Immature natural killer cell (primary cell): ENCODE measurements at places on chromosomes 2 and 18.

DNA sequence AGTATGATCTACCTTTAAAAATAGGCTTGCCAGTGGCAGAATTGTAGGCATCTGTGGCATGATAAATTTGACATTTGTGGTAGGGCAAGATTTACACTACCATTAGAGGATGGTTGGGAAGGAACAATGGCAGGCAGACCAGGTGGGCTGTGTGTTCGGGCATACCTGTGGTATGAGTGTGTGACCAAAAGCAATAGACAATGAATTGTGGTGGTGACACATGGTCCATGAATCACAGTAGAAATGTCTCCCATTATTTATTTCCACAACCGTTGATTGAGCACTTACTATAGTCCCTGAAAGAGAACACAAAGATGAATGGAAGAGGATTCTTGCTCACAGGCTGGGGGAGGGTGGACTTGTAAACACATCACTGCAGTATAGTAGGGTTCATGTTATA is 29.9 kb upstream of the RUFY4 start:
- no peak overlapping the region for H3K27ac ChIP-seq
- H3K4me1 ChIP-seq, result peaks cover 18% of the 10 kb centered on the region
- H3K27me3 ChIP-seq, result peaks cover 25% of the 10 kb centered on the region
- no peak for DNase-seq

GRCh38 chr2:152350155-152350679 is 15.2 kb downstream of the FMNL2 start:
- no peak for DNase-seq
- H3K27ac ChIP-seq, result no peak overlapping the region
- H3K36me3 ChIP-seq, result no peaks in the 10 kb centered on the region
- H3K27me3 ChIP-seq, result no peaks in the 10 kb centered on the region
- H3K4me1 ChIP-seq, result no peaks in the 10 kb centered on the region

GRCh38 chr2:220887271-220887870 is 684.7 kb downstream of the EPHA4 start:
- no peaks in the 10 kb centered on the region for H3K4me1 ChIP-seq
- H3K27me3 ChIP-seq, result no peaks in the 10 kb centered on the region
- no peak overlapping the region for H3K27ac ChIP-seq
- DNase-seq, result no peak
- H3K4me3 ChIP-seq, result no peak overlapping the region
- no peaks in the 10 kb centered on the region for H3K36me3 ChIP-seq

GRCh38 chr2:194252127-194252526 is 1404.9 kb upstream of the SLC39A10 start:
- no peak for DNase-seq
- no peaks in the 10 kb centered on the region for H3K4me1 ChIP-seq
- H3K36me3 ChIP-seq, result peaks cover 4% of the 10 kb centered on the region
- H3K27me3 ChIP-seq, result no peaks in the 10 kb centered on the region
- no peak overlapping the region for H3K27ac ChIP-seq
- H3K4me3 ChIP-seq, result no peak overlapping the region

GRCh38 chr2:111983478-111984212 is 71.4 kb upstream of the TMEM87B start:
- DNase-seq, result no peak
- no peaks in the 10 kb centered on the region for H3K36me3 ChIP-seq
- H3K27ac ChIP-seq, result no peak overlapping the region
- no peaks in the 10 kb centered on the region for H3K27me3 ChIP-seq

DNA sequence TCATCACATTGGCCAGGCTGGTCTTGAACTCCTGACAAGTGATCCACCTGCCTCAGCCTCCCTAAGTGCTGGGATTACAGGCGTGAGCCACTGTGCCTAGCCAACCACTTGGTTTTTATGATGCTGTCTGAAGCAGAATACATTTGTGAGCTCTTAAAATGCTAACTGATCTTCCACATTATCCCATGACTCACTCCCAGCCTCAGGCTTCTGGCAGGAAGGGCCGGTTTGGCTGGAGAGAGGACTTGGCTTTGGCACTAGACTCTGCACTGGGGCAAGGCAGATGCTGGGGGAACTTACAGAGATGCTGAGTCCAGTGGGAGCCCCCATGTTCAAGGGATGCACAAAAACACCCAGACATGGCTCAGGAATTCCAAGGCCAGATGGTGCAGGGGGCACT is 40.5 kb upstream of the SH3BP4 start:
- H3K4me3 ChIP-seq, result no peak overlapping the region
- peaks cover 13% of the 10 kb centered on the region for H3K4me1 ChIP-seq
- H3K27ac ChIP-seq, result no peak overlapping the region
- peaks cover 3% of the 10 kb centered on the region for H3K27me3 ChIP-seq
- no peak for DNase-seq

- peaks cover 5% of the 10 kb centered on the region for H3K27me3 ChIP-seq
- H3K4me1 ChIP-seq, result peaks cover 49% of the 10 kb centered on the region
- DNase-seq, result peak; percentile 64
- H3K27ac ChIP-seq, result peak overlapping the region; percentile 98
These were observed 16.3 kb downstream of the PCBP1 start for GRCh38 chr2:70103531-70104061.

GRCh38 chr2:46837704-46838103 is 77.9 kb downstream of the MCFD2 start:
- H3K4me1 ChIP-seq, result peaks cover 6% of the 10 kb centered on the region
- no peak for DNase-seq
- no peak overlapping the region for H3K27ac ChIP-seq
- H3K4me3 ChIP-seq, result no peak overlapping the region

GRCh38 chr2:24920809-24921441 is 888 bp upstream of the ADCY3 start:
- no peak for DNase-seq
- H3K4me3 ChIP-seq, result peak overlapping the region; percentile 84
- H3K4me1 ChIP-seq, result peaks cover 29% of the 10 kb centered on the region
- peak overlapping the region; percentile 36 for H3K27ac ChIP-seq

- H3K4me3 ChIP-seq, result no peak overlapping the region
- no peak overlapping the region for H3K27ac ChIP-seq
- peaks cover 3% of the 10 kb centered on the region for H3K27me3 ChIP-seq
- H3K36me3 ChIP-seq, result no peaks in the 10 kb centered on the region
These were observed 259.1 kb downstream of the XIRP2 start for GRCh38 chr2:167147271-167147941.

- no peak overlapping the region for H3K4me3 ChIP-seq
- peaks cover 2% of the 10 kb centered on the region for H3K27me3 ChIP-seq
- H3K27ac ChIP-seq, result no peak overlapping the region
- H3K4me1 ChIP-seq, result no peaks in the 10 kb centered on the region
- H3K36me3 ChIP-seq, result no peaks in the 10 kb centered on the region
These were observed 9.7 kb upstream of the SFXN5 start for GRCh38 chr2:73081181-73081671.

- peaks cover 11% of the 10 kb centered on the region for H3K36me3 ChIP-seq
- no peaks in the 10 kb centered on the region for H3K4me1 ChIP-seq
- DNase-seq, result no peak
- H3K4me3 ChIP-seq, result no peak overlapping the region
These were observed 42.1 kb downstream of the PGAP1 start for GRCh38 chr2:196884368-196884767.

DNA sequence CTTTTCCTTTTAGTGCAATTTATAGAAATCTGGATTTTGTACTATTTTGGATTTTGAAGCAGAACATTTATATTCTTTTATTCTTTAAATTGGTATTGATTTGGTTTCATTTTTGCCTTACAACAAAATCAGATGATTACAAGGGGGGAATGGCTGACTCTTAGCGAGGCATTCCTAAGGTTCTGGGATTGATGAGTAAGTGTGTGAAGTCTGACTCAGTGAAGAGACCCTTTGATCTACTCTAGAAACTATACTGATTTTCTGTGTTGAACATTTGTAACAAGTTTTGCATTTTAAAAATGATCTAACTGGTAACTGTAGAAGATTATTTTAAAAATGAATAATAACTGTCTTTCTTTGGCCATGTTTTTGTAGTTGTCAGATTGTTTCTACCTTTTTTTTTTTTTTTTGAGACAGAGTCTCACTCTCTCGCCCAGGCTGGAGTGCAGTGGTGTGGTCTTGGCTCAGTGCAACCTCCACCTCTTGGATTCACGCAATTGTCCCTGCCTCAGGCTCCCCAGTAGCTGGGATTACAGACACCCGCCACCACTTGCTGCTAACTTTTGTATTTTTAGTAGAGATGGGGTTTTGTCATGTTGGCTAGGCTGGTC is 48.7 kb downstream of the TTC39C start:
- no peak overlapping the region for H3K4me3 ChIP-seq
- no peak overlapping the region for H3K27ac ChIP-seq
- DNase-seq, result no peak
- peaks cover 24% of the 10 kb centered on the region for H3K36me3 ChIP-seq

DNA sequence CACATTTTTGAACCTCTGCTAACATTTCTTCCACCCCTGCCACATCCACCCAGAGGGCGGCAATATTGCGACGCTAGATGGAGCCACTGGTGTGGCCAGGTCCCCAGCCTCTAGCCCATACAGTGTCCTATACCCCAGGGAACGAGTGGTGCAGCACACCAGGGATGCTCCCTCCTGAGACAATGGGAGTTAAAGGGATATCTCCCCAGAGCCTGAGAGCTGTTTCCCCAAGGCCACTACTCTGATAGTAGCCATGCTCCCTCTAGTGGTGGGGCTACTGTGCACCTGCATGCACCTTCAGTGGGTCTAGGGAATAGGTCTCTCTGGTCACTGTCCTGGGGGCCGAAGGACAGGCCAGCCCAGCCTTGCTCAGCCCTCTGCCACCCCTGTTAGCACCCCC is 336.4 kb upstream of the FSHR start:
- H3K27me3 ChIP-seq, result no peaks in the 10 kb centered on the region
- H3K4me1 ChIP-seq, result no peaks in the 10 kb centered on the region
- no peak overlapping the region for H3K4me3 ChIP-seq
- DNase-seq, result no peak
- H3K27ac ChIP-seq, result no peak overlapping the region

GRCh38 chr2:158024288-158024898 is 77.3 kb upstream of the UPP2 start:
- no peaks in the 10 kb centered on the region for H3K36me3 ChIP-seq
- peak; percentile 28 for DNase-seq
- H3K27me3 ChIP-seq, result peaks cover 2% of the 10 kb centered on the region
- H3K4me1 ChIP-seq, result no peaks in the 10 kb centered on the region
- H3K27ac ChIP-seq, result no peak overlapping the region
- no peak overlapping the region for H3K4me3 ChIP-seq

DNA sequence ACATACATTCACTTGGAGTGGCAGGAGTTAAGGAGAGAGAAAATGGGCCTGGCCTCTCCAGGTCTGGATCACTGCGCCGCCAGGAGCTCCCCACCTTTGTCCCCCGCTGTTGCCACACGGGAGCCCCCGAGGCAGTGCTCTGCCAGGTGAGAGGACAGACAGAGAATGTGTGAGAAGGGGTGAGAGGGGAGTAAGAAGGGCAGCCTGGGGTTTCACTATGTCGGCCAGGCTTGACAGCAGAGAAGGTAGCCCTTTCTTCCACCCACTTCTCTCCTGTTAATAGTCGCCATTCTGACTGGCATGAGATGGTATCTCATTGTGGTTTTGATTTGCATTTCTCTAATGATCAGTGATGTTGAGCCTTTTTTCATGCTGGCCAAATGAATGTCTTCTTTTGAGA is 26.2 kb upstream of the ARHGEF4 start:
- no peak for DNase-seq
- no peak overlapping the region for H3K27ac ChIP-seq
- H3K4me3 ChIP-seq, result no peak overlapping the region
- H3K27me3 ChIP-seq, result peaks cover 8% of the 10 kb centered on the region

DNA sequence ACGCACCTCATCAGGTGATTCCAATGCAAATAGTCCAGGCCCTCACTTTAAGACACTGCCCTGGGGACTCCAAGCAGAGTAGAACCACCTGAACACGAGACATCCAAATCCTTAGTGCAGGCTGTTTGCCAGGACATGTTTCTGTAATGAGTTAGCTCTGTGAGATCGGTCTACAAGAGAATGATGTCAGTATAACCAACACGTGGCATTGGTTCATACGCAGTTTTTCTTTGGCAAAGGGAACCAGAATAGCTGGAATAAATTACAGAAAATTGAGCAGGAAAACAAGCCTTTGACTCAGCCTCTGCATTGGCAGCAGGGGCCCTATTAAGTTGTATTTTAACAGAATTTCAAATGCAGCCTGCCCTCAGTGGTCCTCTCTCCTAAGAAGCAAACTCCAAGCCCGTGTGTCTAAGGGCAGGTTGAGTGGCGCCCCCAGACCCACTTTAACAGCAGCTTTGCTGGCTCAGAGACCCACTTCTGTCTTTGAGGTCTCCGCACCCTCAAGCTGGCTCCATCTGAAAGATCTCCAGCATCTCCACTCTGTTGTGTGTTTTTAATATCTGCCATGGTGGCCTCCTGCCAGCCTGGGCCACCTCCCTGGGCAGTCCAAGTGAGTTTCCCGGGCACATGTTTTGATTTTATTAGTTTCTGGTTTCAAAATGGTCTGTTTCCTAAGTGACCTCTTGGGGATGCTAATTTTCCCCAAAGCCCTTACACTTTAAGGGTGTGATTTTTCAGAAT is 61.3 kb downstream of the ALPK2 start:
- H3K36me3 ChIP-seq, result no peaks in the 10 kb centered on the region
- no peak overlapping the region for H3K27ac ChIP-seq
- no peak overlapping the region for H3K4me3 ChIP-seq
- DNase-seq, result no peak
- no peaks in the 10 kb centered on the region for H3K4me1 ChIP-seq

DNA sequence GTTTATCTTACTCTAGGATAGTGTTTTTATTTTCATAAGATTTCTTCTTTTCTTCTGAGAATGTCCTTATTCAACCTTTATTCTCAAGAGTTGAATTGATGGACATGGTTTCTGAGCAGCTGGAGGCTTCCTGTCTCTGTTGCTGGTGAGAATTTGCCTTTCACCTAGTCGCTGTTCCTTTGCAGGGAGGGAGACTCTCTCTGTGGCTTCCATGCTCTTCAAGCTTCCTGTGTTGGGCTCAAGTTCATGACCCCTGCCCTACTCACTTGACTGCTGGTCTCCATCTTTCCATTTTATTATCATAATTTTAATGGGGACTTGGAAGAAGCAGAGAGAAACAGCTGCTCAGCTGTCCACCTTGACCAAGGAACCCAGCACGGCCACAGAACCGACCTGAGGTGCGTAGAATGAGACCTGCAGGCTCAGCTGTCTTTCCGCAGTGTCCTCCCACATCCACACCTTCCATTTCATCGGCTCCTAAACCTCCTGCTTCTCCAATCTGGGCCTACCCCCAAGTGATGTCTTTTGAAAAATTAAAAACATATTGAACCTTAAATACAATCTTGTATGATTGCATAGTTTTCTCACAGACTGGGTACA is 24.2 kb downstream of the TMEM18 start:
- peaks cover 53% of the 10 kb centered on the region for H3K4me1 ChIP-seq
- H3K27ac ChIP-seq, result peak overlapping the region; percentile 17
- no peaks in the 10 kb centered on the region for H3K36me3 ChIP-seq
- H3K27me3 ChIP-seq, result peaks cover 4% of the 10 kb centered on the region

- peaks cover 9% of the 10 kb centered on the region for H3K36me3 ChIP-seq
- peaks cover 7% of the 10 kb centered on the region for H3K27me3 ChIP-seq
- peak overlapping the region; percentile 63 for H3K4me3 ChIP-seq
These were observed 76.5 kb downstream of the ARL4C start for GRCh38 chr2:234420408-234420807.

DNA sequence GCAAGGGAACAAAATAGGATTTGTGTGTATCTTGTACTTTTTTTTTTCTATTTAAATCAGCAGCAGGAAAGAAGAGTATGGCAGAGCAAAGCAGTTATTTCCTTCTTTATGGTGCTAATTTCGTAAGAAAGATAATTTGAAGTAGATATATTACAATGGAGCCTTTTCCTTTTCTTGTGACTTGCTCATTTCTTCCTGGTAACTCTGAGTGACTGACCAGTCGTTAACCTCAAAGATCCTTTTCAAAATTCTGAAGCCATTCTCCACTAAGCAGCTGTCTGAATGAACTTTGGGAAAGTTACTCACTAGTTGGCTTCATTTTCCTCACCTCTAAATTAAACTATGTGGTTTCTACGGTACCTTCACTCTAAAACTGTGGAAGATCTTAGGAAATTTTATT is 24.6 kb downstream of the AFTPH start:
- no peak overlapping the region for H3K4me3 ChIP-seq
- H3K27me3 ChIP-seq, result no peaks in the 10 kb centered on the region
- no peak overlapping the region for H3K27ac ChIP-seq
- DNase-seq, result no peak
- H3K4me1 ChIP-seq, result peaks cover 13% of the 10 kb centered on the region
